H4 (cell line): ENCODE measurements at places on chromosomes 5 and 9. TPM values are rescaled to one million over a fixed set of nuclear protein-coding genes. Genes with fewer than 3 reads are reported as not detected.

Gene SLC45A2
- not detected in 2 replicates for total RNA-seq

Gene PTPN3
- total RNA-seq, result 5.2 and 5.9 TPM in 2 replicates

Gene GAPT
- not detected in 2 replicates for total RNA-seq

Gene IFNA5
- total RNA-seq, result not detected in 2 replicates

Gene CDX1
- not detected in 2 replicates for total RNA-seq

Gene ORM2
- 0.19 TPM in 1 of 2 replicates, not detected in the other for total RNA-seq

Gene BTNL8
- total RNA-seq, result not detected in 2 replicates

Gene BDP1
- 8.0 and 11.1 TPM in 2 replicates for total RNA-seq

Gene ZBED3
- 0.90 and 1.3 TPM in 2 replicates for total RNA-seq

Gene TMOD1
- total RNA-seq, result 1.3 and 1.8 TPM in 2 replicates

Gene PCDHB10
- 2.9 and 4.5 TPM in 2 replicates for total RNA-seq

Gene BTNL9
- total RNA-seq, result 0.15 TPM in 1 of 2 replicates, not detected in the other
